NCI-H187 treated with DMSO at 0.1 percent for 48 hours (cell line): ENCODE measurements at places on chromosomes 3 and 15.

GRCh38 chr3:112602217-112602838, 38.6 kb downstream of the CCDC80 start:
- no peak for DNase-seq

- no peak for DNase-seq
These were observed 325.4 kb upstream of the AGTR1 start for GRCh38 chr3:148372206-148372875.

- DNase-seq, result no peak
These were observed 51.7 kb upstream of the SMAD3 start for GRCh38 chr15:67013696-67014095.

DNA sequence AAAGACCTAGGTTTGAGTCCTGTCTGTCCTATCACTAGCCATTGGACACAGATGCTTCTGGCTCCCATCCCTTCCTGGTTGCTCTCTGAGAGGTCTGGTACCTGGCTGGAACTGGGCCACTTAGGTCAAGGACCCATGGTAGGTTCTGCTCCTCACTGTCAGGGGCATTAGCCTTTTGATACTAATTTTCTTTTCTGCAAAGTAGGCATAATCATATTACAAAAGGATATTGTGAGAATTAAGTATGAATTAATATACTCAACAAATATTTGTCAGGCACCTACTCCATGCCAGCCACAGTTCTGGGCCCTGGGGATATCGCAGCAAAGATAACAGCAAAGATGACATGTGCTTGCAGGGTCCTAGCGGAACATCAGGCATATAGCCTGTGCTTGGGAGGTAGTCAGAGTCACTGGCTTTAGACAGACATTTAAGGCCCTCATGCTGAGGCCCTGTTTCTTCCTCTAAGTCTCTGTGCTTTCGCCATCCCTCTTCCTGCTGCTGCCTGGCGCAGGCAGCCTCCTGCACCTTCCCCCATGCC, 25.6 kb upstream of the LCTL start:
- no peak for DNase-seq

DNA sequence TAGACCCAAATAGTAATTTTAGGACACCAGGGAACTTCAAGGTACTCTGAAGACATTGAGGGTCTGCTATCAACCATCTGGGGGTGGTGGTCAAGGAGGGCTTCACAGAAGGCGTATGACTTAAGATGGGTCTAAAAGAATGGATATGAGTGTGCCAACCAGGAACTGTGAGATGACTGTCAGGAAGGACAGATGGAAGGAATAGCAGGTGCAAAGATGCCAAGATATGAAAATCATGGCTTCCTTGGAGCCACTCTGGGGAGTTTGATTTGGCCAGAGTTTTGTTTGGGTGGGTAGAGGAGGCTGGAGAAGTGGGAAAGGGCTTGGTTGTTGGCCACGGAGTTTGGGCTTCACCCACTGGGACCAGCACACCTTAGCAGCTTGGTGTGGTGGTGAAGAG, 21.2 kb downstream of the CDCP1 start:
- no peak for DNase-seq

GRCh38 chr3:52248816-52249547, 3.4 kb downstream of the PPM1M start:
- no peak for DNase-seq

GRCh38 chr15:74173380-74174218, at the start of gene ISLR:
ISLR (plus strand) TSS chr15:74173710; CDS start chr15:74174859, 1,149 bp downstream.
- no peak for DNase-seq

DNA sequence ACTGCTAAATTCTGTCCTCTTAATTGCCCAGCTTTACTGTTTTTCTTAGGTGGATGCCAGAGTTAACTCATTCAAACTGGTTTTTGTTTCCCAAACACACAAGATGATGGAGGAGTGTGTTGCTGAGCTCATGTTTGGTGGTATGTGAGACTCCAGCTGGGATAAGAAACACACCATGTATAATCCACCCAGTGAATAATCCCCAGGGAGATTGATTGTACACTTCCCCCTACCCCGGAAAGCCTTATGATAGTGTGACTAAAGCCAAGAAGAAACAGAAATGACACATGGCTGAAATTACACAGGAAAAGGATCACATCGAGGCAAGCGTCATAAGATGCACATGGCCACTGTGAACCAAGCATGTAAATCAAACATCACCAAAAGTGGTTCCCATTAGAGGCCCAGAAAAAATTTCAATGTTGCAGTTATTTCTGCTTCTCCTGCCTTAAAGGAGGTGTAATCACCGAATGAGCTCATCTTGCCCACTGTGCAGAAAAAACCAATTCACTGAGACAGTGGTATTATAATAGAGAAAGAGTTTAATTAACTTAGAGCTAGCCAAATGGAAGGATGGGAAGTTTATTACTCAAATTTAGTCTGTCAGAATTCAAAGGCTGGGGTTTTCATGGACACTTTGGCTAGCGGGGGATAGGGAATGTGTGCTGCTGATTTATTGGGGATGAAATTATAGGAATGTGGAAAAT, 56.7 kb upstream of the MAGI1 start:
- DNase-seq, result no peak

GRCh38 chr3:126618021-126618420, 36.9 kb downstream of the TXNRD3 start:
- DNase-seq, result no peak

- DNase-seq, result no peak
These were observed 14.6 kb downstream of the PLSCR5 start for GRCh38 chr3:146590521-146590920.

GRCh38 chr15:56987286-56987685, 68.8 kb downstream of the TCF12 start:
- DNase-seq, result no peak

DNA sequence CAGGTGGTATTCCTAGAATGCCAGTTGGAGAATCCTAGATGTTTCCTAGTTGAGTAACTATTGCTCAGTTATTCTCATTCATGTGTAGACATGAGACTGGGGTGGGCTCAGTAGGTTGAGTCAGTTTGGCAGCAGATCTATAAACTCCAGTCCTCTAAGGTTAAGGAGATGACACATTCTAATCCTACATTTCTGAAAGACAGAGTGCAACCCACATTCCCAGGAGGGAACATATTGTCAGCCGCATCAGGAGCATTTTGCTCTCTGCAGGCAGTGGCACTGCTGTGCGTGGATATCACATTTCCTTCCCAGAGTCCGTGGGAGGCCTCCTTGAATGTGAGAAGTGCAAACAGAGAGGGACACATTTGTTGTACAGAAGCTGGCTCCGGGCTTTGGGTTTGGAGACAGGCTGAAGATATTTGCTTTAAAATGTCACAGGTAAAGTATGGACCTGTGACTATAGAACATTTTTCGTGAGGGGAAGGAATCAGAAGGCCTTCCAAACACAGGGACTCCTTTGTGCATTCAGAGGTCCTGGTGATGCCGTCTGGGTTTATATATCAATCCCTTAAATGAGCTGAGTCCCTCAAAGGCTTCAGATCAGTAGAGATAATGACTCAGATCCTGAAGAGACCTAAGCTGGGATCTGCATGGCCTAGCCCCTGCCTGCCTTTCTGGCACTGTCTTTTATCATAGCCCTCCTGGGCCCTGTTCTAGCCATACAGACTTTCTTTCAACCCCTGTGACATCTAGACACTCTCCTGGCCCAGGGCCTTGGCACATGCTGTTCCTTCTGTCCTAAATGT, 156.5 kb downstream of the CADPS start:
- DNase-seq, result no peak

DNA sequence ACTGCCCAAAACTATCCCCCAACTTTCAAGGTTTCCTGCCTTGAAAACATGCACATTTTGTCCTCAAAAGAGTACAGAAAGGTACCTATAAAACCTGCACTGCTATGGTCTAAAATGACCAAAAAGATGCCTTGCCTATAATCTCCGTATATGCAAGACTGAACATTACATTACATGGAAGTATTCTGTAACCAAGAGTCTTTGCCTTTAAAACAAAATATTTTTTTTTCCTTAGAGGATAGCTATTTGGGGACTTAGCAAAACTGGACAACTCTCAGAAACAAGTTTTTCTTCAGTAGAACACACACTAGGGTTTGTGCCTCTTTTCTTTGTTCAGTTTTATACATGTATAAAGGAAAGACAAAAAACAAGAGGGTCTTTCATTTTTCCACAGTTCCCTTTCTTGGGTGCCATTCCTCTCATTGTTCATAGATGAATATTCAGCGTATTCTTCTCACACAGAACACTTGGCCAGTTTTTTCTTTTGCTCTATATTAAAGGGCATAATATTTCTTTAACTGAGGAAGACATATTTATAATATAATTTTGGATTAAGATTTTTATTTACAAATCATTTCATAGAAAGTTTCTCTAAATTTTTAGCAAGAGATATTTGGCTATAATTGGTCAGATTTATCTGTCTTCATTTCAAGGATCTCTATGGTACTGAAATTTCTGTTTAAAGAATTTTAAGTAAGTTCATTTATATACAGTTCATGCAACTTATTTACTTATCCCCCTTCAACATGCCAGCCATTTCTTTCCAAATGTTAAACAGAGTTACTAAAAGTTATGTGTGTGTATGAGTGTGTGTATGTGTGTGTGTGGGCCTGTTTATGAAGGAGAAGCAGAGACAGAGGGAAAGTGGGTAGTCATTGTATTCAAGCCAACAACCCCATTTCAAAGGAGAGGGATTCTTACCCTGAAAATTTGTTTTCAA, 142.6 kb downstream of the ZBTB20 start:
- DNase-seq, result no peak

- DNase-seq, result no peak
These were observed 136.6 kb downstream of the KCNAB1 start for GRCh38 chr3:156256945-156257344.

DNA sequence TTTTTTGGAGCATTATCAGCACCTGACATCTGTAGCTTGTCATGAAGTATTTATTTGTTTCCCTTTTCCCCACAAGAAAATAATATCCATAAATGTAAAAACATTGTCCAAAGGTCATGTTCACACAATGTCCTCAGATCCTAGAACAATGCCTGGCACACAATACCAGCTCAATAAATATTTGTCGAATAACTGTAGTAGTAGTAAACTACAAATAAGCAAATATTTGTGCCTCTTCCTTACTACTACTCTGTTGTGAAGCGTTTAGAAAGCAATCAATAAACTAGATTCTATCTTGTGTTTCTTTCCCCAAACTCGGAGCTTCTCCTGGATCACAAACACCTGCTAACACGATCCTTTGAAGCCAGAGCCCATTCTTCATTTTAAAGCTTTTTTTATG, 459.6 kb upstream of the NECTIN3 start:
- DNase-seq, result no peak
